ENCODE measurements at places on chromosomes 1 and 21.
A peak's percentile ranks its signal among the peaks of the same experiment; 100 is the strongest.

DNA sequence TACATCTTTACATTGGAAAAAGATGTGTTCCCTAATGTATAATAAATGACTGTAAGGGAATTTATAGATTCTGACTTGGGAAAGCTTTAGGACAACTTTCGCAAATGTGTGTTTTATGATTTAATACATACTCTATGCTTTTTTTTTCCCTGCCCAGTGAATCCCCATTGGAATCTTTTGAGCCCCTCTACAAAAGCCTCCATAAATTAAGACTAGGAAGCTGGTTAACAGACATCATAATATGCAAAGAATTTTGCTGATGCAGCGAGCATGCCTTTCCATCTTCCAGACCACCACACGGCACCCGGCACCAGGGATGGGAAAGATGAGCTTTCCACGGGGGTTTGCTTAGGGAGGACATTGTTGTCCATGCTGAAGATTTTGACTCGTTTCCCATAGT, 156.1 kb upstream of the IVNS1ABP start:
- no peak for DNase-seq

DNA sequence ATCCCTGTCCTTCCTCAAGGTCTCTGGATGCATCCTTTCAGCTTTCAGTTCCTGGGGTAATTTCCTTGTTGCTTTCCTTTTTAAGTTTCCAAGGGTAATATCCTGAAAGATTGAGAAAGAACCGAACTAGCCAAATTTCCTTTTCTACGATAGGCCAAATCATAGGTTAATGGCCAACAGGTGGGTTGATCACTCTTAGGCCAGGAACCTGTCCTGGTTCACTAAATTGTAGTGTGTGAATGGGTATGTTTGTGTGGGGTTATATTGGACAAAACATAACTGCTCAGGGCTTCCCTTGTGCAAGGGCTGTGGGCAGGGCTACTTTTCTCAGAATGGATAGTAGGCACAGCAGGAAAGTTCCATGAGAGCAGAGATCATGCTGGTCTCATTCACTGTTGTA, 17.1 kb downstream of the UBE2T start:
- no peak for DNase-seq

DNA sequence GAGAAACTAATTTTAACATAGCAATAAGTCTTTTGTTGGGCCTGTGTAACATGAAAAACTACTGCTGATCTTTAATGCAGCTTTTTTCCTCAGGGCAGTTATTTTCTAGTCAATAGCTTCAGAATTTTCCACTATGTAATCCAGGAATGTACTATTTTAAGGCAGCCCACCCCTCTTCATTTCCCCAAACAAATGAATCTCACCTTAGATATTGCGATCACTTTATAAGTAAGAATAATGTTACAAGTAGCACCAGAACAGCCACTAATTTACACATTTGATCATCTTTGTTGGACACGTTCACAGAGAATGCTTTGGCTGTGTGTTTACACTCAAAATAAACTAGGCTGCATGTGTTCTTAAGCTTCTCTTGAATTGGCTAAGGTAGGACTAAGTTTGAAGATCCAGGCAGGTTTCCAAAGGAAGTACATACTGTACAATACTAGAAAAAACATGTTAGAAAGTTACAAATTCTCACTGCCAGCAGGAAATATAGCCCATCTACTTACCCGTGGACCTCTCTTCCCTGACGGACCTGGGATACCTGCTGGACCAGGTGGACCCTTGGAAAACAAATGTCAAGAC, 41.7 kb downstream of the COL24A1 start:
- DNase-seq = no peak

DNA sequence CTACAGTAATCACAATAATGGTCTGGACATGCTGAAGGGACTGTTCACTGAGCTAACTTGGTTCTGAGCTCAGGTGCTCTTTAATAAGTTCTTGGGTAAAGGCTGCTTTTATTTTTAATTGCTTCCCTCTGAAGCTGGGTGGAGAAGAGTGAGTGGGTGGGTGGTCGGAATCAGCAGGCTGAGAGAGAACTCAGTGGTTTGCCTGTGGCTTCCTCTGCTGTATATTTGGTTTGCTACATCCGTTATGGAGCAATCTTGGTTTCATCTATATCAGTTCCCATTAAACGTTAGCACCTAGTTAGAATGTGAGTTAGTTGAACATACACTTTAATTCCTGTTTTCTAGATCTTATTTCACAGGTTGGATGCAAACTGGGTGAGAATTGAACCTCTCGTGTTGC, 23.3 kb downstream of the CNIH4 start:
- peak; percentile 64 for DNase-seq

- no peak for DNase-seq
Observed at GRCh38 chr21:35005560-35006224, 43.4 kb downstream of the RUNX1 start.

DNA sequence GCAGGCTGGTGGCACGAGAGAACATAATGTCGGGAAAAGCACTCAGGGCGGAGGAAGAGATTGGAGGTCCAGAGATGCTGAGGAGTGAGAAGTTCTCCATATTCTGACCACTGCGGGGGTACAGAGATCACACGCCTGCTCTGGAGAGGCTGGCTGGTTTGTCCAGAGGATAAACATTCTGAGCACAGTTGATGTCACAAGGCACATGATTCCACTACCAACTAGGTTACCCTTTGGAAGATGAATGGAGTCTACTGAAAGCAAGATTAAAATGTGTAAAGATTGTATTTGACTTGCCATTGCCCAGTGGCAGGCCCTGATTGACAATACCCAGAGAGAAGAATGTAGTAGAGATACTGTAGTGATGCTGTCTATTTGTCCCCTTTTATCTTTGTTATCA, at the start of gene SPATA46:
TSS of gene SPATA46 (minus strand) at position 164 of the 400 bp plus-strand sequence. CDS start at position 100, 64 bp downstream.
- DNase-seq = no peak

DNA sequence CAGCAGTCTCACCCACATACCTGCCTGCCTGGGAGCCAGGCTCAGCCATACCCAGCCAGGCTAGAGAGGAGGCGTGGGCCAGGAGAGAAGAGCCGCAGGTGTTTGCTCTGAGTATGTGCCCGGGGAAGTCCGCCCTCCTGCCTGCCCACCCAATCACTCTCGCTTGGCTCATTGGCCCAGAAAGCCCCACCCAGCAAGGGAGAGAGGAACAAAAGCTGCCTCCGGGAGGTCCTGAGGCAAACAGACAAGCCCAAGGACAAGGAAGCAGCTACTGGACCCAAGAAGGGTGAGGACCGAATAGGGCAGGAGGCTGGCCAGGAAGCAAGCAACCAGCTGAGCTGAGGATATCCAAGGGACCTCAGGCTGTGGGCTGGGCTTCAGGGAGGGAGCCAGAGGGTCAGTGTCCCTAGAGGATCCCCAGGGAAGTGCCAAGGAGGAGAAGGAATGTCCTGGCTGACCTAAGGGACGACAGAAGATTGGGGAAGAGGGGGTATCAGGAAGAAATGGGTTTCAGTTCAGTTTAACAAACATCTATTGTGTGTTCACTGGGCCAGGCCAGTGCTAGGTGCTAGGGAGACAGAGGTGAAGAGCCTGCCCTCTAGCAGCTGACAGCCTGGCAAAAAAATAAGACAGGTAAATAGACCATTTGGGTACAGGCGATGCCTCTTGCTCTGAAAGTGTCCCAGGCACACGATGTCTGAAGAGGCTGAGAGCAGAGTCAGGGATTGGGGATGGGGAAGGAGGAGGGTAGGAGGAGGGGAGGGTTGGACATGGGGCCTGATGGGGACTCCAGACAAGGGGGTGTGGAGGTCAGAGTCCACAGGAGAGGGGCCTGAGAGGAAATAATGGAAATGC, at the start of gene GJB4:
TSS of gene GJB4 (plus strand) at position 238 of the 855 bp plus-strand sequence. CDS start 1,515 bp downstream, outside the sequence.
- DNase-seq = no peak

- DNase-seq = no peak
Observed at GRCh38 chr1:56363007-56363770, 216.2 kb downstream of the PLPP3 start.

DNA sequence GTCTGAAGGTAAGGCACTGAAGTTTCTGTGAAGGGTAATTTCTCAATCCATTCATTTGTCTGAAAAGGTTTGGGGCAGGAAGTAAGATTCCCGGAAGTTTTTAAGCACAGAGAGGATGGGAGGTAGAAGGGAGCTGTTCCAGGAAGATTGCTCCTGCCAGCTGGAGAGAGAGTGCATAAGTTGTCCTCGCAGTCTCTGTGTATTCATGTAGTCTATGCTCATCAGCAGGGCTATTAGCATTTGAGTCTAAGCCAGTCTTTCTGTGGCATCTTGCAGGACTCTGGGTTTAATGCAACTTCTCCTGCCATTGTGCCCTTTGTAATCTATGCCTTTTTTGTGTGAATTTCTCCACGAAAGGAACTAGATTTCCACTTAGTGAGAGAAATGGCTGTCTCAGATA, 140.8 kb upstream of the FGGY start:
- no peak for DNase-seq

DNA sequence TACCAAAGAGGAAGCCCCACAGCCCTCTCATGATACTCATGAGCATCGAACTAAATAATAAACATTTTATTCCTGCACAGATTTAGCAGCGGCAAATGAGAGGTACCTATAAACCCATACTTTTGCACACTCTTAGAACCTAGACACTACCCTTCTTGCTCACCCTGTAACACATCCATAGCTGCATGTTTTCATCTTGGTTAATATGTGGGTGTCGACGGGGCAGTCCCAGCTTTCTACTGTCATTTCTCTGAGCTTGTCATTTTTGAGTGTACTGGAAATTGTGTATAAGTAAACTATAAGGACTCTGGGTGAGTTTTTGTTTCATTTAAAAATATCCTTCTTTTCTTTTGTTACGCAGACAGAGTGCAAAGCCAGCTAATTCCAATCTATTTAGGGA, 25.5 kb downstream of the OVGP1 start:
- DNase-seq = no peak

GRCh38 chr1:212671342-212672031, 28.2 kb downstream of the BATF3 start:
- DNase-seq = peak; percentile 60

DNA sequence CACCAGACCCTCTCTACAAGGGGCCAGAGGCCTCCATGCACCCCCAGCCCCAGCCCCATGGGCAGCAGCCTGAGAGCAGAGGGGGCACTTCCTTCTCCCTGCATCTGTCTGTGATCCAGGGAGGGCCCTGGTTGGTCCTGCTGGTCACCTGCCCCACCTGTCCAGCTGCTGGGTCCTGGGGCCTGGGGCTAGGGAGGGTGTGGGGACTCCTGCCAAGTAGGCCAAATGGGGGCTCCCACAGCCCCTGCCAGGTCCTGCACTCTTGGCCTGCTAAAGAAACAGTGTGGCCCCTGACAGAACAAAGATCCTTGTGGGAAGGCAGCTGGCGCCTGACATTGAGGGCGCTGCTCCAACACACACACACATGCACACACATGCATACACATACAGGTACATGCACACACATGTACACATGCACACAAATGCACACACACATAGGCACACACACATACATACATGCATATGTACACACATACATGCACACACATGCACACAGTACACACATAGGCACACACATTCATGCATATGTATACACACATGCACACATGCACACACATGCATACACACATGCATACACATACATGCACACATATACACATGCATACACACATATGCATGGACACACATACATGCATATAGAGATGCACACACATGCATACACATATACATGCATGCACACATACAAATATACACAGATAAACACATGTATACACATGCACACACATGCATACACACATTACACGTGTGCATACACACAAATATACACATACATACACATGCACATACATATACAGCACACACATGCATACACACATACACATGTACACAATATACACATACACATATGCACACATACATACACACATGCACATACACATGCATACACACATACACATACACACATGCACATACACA, 49.9 kb downstream of the TRPM2 start:
- no peak for DNase-seq

GRCh38 chr1:82110366-82111254, 309.9 kb downstream of the ADGRL2 start:
- DNase-seq = no peak

GRCh38 chr1:186839041-186839400, 10.3 kb downstream of the PLA2G4A start:
- DNase-seq = no peak

DNA sequence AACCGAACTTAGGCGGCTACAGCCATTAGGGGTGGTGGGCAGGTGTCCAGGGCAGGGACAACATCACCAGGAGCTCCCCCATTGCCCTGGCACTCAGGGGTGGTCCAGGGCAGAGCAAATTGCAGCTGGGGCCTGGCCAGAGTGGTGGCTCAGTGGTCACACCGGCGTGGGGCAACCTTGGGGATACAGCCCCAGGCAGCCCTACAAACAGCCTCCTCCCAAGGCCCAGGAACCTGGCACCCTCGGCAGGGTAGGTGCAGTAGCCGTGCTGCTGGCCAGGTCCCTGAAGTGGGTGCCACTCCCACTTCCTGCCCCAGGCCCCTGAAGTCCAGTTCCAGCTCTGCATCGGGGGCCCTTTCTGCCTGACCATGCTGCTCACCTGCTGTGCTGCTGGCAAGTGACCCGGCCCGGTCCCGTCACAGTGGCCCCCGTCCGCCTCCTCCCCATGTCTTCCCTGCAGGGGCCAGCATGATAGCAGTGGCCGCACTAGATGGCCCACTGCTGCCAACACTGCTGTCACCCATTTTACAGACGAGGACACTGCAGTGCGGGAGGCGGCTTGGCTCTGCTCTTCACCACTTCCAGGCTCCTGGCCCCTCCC, 712.8 kb downstream of the MATN1 start:
- DNase-seq = no peak

GRCh38 chr1:23639460-23640095, 52.0 kb upstream of the RPL11 start:
- DNase-seq = no peak

DNA sequence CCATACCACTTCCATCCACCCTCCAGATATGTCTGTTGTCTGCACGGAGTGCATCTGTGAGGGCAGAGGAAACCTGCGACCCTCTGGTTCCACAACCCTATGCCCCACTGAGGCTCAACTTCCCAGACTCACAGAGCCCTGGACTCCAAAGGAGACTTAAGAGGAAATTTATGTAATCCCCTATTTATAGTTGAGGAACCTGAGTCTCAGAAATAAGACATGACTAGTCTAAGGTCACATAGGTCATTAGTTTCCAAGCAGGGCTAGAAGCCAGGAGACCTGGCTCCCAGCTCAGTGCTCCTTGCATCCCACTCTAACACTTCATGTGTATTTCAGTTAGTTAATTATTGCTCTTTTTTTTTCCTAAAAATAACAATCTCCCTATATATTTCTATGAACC, 15.7 kb upstream of the LEMD1 start:
- no peak for DNase-seq

- no peak for DNase-seq
Observed at GRCh38 chr1:34695580-34695979, 59.3 kb upstream of the GJB5 start.

GRCh38 chr1:81666586-81666985, 134.1 kb upstream of the ADGRL2 start:
- no peak for DNase-seq

- DNase-seq = no peak
Observed at GRCh38 chr1:224368409-224368808, 11.7 kb downstream of the CNIH4 start.
